ENCODE measurements at places on chromosomes 2 and 18. TPM values are rescaled to one million over a fixed set of nuclear protein-coding genes. Genes with fewer than 3 reads are reported as not detected.

Gene BABAM2
- 41.5 TPM for total RNA-seq

Gene NT5C1B
- not detected for total RNA-seq

Gene GALR1
- 0.12 TPM for total RNA-seq

Gene GMPPA
- 21.9 TPM for total RNA-seq

Gene ANKAR
- 17.3 TPM for total RNA-seq

Data from ovary (tissue), 10 donors.